ENCODE measurements at places on chromosomes 6 and 20.
A peak's percentile ranks its signal among the peaks of the same experiment; 100 is the strongest.

DNA sequence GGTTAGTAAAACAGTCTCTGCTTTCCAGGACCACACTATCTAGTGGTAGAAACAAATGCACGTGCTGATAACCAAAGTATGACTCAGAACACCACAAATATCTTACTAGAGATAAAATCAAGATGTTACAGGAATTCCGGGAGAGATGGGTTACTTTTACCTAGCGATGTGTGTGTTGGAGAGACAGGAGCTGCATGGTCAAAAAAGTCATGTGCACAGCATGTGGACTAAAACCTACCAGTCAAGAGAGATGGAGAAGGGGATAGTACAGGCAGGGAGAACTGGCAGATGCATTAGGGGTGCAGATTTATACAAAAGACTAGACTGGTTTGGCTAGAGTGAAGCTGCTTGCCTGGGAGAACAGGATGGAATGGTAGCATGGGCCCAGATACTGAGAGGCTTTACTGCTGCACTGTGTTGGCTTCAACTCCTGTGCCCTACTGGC is 75.3 kb upstream of the MRAP2 start:
- no peak for DNase-seq

- no peak for DNase-seq
These were observed 59.9 kb downstream of the FOXA2 start for GRCh38 chr20:22524393-22525015.

- DNase-seq = no peak
These were observed 8.8 kb downstream of the ASIP start for GRCh38 chr20:34250005-34250404.

GRCh38 chr20:35275741-35276251 is 2.1 kb downstream of the MMP24OS start:
- no peak for DNase-seq

- peak; percentile 90 for DNase-seq
These were observed 176.7 kb downstream of the HACE1 start for GRCh38 chr6:104682722-104683643.

GRCh38 chr20:47099825-47100441 is 205.3 kb downstream of the EYA2 start:
- DNase-seq = no peak

- no peak for DNase-seq
These were observed 115.3 kb downstream of the SYNDIG1 start for GRCh38 chr20:24584538-24585356.

DNA sequence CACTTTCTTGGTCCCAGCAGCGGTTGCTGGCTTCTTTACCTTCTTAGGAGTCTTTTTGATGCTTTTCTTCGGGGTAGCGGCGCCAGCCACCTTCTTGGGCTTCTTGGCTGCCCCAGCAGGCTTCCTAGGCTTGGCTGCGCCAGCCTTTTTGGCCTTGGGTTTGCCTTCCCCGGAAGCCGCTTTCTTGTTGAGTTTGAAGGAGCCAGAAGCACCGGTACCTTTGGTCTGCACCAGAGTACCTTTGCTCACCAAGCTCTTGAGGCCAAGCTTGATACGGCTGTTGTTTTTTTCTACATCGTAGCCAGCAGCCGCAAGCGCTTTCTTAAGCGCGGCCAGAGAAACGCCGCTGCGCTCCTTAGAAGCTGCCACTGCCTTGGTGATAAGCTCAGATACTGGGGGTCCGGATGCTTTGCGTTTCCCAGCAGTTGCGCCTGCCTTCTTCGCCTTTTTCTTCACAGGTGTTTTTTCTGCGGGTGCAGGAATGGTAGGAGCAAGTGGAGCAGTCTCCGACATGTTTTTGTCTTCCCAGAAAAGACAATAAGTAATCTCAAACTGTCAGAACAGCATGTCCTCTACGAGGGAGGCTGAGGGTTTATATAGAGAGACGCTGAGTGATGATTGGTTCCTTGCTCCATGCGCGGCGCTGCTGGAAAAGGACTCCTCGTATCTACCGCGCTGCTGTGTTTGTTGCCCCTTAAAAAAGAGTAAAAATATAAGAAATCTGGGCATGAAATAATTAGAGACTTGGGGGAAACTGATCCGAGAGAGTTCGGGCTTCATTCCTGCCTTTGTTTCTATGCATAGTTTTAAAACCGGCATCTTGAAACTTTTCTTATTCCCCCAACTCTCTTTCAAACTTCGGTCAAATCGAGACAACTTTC is 130.3 kb upstream of the BTN3A2 start:
- peak; percentile 85 for DNase-seq

DNA sequence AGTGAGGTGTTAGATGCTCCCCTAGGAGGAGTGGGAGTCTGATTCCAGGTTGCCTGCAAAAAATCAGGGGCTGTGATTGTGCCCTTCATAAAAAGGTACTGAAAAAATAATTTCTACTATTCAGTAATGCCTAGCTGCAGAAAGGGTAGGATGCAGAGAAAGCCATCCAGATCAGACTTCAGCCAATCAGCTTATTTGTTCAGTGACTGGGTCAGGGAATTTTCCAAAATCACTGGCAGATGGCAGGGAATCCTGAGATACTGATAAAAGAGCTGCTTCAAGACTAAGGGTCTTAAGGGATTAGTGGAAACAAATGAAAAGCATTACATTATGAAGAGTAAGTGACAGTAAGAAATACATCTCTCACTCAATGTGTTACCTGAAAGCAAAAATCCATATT is 42.8 kb upstream of the MTRF1L start:
- DNase-seq = no peak

DNA sequence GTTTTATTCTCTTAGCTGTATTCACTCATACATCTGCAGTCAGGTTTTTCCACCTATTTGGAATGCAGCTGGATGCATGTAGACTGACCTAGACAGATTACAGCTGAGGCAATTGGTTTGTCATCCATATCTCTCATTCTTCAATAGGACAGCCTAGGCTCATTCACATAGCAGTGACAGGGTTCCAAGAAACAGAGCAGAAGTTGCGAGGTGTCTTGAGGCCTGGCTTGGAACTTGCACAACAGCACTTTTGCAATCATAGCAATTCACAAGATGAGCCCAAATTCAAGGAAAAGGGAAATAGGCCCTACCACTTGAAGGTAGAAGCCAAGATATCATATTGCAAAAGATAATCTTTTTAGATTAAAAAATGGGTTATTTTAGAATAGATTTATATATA is 508.9 kb upstream of the JAG1 start:
- no peak for DNase-seq

- no peak for DNase-seq
These were observed 466.9 kb downstream of the KIF16B start for GRCh38 chr20:16106191-16106849.

GRCh38 chr6:136158387-136158821 is 91.7 kb downstream of the MTFR2 start:
- DNase-seq = no peak

DNA sequence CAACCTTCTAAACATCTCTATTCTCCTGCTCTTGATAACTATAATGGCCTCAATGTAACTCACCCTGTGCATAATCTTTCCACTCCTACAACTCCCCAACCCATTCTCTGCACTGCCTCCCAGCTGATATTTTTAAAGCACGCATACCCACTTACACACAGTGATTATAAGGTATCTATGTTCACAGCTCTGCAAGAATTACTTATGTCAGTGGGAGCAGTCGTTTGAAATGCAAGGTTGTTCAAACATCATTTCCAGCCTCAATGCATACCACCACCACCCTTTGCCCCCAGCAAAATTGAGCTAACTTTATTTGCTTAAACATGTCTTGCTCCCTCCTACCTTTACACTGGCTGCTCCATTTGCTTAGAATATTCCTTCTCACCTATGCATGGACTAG is 506.0 kb downstream of the RFPL4B start:
- DNase-seq = no peak

DNA sequence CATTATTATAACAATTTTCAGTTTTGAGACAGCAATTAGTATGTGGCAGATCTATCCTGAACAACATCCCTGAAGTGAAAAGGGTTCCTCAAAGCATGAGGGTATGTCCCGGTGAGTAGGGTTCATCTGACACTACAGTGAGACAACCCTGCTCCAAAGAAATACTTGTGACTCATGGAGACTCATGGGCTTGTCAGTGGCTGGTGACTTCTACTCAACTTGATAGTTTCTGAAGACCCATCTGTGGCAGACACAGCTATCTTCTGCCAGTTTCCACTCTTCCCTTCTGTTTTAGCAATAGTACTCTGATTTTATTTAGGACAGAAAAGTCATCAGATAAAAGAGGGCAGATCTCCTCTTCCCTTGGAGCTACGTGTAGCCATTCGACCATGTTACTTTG is 41.4 kb downstream of the MAP3K7 start:
- no peak for DNase-seq

- no peak for DNase-seq
These were observed 167.2 kb downstream of the LINC00237 start for GRCh38 chr20:20939006-20939405.

DNA sequence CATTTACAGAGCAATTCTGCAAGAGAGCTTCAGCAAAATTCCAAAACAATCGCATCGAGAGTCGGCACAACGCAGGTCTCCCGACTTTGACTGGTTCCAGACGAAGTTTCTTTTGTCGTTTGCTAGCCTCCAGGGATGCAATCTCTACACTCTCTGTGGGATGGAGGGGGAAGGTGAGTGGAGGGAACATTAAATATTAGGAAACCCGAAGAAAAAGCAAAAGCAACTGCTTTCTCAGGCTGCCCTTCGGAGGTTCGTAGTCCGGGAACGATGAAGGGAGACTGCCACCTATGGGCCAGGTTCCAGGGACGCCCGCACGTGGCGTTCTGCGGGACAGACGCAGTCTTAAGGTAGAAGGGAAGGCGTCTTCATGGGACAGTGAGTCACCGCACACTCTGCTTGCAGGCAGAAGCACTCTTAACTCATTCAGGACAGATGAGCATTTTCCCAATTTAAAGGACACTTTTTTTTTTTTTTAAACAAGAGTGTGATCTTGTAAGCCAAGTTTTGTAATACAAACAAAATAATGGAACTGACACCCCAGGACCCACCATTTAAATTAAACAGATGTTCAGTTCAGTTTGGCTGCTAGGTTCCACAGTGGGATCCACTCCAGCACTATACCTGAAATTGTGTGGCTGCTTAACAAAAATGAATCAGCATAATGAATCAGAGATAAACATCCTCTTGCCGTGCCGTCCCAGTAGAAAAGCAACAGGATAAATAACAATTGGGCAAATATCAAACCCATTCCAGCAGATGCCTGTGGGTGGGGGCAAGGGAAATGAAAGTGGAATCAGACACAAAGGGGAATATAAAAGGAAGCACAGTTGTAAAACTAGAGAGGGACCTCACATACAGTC is 65.8 kb upstream of the ARMC2 start:
- DNase-seq = peak; percentile 91

DNA sequence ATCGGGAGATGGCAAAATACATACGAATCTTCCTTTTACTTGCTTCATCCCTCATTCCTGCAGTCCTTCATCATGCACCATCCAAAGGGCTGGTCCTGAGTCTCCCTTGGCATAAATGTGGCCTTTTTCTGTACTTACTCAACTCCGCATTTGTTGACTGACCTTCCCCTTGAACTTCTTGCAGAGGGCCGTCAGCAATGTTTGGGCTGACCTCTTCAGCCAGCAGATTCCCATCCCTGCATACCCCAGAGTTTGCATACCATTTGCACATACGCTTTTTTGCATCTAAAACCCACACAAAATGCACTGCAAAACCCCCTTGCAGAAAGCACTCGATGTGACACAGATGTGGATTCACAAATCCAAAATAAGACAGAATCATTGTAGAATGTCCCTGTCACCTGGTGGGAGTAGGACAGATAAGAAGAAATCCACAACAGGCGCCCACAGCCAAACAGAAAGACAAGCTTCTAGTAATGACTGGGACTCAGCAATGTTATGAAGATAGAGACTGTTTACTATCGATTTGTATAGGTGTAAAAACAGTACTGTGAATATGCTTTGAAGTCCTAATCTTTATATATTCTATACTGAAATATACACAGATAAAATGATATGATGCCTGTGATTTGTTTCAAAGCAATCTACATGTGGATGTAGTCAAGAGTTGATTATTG is 45.8 kb downstream of the TBC1D7 start:
- peak; percentile 36 for DNase-seq

- no peak for DNase-seq
These were observed 538.7 kb upstream of the CDH4 start for GRCh38 chr20:60713396-60713795.

GRCh38 chr6:3340894-3341293 is 82.1 kb downstream of the PSMG4 start:
- DNase-seq = no peak

All from activated effector memory CD4-positive, alpha-beta T cell treated with anti-CD3 and anti-CD28 coated beads, Interleukin-2, amount 50 U/mL, for 16 hours (primary cell).